ENCODE measurements at places on chromosomes 11 and 22.
A peak's percentile ranks its signal among the peaks of the same experiment; 100 is the strongest.

DNA sequence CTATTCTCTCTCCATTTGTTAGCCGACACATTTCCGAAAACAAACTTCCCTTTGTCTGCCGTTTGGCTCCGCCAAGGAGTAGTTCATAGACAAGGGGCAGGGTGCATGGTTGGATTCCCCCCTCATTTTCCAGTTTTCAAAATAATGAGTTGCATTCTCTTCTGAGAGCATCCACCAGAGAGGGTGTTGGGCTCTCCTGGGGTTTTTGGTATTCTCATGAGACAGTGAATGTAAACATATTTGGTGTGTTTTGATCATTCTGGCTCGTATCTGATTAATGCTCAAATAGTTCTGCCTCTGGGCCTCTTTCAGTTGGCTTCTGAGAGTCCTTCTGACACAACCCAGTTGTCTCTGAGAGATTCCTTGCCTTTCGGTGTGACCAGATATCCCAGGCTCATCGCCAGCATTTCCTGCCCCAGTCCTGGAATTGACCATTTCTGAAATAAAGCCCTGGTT lies 21.7 kb downstream of the GRAMD4 start:
- DNase-seq: no peak

GRCh38 chr11:11931461-11932055 lies 76.9 kb downstream of the DKK3 start:
- DNase-seq: no peak

DNA sequence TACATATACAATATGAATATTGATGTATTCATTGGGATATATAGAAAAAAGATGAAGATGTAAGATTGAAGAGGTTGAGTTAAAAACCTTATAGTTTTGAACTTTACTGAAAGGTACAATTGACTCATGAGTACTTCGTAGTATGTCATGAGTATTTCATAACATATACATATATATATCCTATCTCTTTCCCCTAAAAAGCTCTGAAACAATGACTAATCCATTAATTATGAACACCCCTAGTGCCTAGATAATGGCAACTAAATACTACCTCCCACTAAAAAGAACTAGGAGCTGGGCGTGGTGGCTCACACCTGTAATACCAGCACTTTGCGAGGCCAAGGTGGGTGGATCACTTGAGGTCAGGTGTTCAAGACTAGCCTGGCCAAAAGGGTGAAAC lies 31.5 kb downstream of the SLC35F2 start:
- DNase-seq: no peak

- no peak for DNase-seq
Measured at GRCh38 chr11:32586576-32587190, 3.1 kb downstream of the EIF3M start.

DNA sequence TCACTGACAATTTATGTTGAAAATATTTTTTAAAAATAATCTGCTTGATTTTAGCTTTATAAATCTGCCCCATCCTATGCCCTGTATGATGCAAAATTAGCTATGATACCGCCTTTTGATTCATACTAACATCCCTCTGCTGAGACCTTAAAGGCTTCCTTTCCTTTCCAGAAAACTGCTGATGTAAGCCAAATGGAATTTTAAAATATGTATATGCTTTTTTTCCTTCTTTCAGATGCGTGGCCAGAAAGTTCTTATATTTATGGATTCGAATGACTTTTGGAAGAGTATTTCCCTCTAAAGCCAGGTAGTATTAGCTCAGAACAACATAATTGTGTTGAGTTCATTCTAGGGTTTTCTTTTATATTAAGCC lies 34.5 kb downstream of the SFI1 start:
- DNase-seq: no peak

DNA sequence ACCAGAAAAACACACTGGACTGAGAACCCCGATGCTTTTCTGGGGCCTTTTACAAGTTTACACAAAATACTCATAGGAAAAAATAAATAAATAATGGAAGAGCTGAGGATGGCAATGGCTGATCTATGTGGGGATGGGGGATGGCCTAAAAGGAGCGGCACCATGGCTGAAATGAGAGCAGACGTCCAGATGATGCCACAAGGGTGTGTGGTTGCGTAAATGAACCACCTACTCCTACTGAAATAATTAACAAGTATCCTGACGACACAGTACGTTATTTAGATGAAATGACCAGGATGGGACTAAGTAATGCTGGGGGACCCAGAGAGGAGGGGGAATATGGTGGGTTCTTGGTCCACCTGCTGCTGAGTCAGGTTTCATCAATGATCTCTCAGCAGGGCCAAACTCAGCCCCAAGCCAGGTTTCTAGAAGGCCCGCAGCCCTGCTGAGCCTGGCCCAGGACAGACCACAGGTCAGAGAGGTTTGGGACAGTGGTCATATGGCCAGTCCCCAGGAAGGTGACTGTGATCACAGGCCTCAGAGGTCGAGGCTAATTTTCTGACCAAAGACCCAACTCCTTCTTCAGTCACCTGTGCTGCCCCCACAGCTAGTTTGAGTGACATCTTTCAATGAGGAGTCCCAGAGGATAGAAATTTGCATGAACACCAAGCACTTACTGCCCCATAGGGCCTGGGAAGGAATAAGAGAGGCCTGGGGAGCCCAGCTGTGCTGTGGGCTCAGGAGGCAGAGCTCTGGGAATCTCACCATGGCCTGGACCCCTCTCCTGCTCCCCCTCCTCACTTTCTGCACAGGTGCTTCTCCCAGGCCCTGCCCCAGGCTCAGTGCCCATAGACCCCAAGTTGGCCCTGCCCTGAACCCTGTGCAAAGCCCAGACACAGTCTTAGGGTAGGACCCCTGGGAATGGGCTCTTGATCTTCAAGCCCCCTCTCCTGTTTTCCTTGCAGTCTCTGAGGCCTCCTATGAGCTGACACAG lies 76.3 kb upstream of the IGLL5 start:
- no peak for DNase-seq

GRCh38 chr22:46520880-46521279 lies 16.5 kb downstream of the CELSR1 start:
- no peak for DNase-seq

DNA sequence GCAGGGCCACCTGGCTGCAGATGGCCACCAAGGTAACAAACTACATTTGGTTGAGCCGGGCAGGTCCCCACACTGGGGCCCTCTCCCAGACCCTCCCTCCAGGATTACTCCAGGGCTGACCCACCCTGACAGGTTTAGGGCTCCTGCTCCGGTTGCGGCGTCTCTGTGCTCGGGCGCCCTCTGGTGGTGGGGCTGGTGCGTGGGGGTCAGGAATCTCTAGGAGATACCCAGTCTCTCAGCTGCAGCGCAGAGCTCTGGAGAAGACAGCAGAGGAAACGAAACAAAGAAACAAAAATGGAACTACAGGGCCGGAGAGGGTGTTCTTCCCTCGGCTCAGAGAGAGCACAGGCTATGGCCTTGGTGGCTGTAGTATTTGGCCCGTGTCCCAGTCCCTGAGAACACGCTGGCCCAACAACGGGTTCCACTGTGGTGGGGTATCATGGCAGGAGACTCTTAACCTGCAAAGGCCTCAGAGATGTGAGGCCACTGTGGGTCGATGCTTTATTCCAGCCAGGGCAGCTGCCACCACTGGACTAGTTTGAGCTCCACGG lies 2.4 kb downstream of the C11orf96 start:
- DNase-seq: peak; percentile 95

GRCh38 chr11:112886434-112887370 lies 74.5 kb upstream of the NCAM1 start:
- no peak for DNase-seq

GRCh38 chr11:65719871-65720210 lies 757 bp downstream of the RNASEH2C start:
- peak; percentile 55 for DNase-seq

DNA sequence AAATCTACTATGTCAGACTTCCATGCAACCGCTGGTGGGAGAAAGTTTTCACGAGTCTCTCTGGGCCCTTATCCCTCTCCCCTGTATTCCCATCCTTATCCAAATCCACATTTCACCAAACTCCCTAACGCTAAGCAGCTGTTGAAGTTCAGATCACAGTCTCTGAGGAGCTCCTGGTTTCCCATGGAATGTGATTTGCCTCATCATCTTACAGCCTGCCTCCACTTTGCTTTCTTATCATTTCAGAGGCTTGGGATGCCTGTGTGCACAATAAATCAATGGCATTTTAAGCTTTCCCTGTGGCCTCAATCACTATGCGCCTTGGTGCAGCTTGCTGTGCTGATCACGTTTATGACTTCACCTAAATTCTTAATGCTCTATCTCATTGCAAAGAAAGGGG lies 352.4 kb upstream of the FAT3 start:
- DNase-seq: no peak

GRCh38 chr22:37633089-37633624 lies 6.3 kb upstream of the SH3BP1 start:
- DNase-seq: no peak

DNA sequence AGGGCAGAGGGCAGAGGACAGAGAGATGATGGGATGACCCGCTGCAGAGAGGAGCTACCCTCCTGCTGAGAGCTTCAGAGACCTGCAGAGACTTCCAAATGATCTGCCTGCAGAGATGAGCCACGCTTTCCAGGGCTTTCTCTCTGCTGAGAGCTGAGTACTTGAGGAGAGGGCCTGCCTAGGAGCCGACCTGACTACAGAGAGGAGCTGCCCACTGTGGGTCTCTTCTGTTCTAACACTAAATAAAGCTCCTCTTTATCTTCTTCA lies 45.9 kb upstream of the SC5D start:
- DNase-seq: no peak

GRCh38 chr22:19932367-19933206 lies 9.0 kb upstream of the COMT start:
- peak; percentile 67 for DNase-seq

- no peak for DNase-seq
Measured at GRCh38 chr11:20443596-20443995, 56.1 kb downstream of the PRMT3 start.

GRCh38 chr22:23498811-23499798 lies 81.0 kb downstream of the IGLL1 start:
- DNase-seq: peak; percentile 55

DNA sequence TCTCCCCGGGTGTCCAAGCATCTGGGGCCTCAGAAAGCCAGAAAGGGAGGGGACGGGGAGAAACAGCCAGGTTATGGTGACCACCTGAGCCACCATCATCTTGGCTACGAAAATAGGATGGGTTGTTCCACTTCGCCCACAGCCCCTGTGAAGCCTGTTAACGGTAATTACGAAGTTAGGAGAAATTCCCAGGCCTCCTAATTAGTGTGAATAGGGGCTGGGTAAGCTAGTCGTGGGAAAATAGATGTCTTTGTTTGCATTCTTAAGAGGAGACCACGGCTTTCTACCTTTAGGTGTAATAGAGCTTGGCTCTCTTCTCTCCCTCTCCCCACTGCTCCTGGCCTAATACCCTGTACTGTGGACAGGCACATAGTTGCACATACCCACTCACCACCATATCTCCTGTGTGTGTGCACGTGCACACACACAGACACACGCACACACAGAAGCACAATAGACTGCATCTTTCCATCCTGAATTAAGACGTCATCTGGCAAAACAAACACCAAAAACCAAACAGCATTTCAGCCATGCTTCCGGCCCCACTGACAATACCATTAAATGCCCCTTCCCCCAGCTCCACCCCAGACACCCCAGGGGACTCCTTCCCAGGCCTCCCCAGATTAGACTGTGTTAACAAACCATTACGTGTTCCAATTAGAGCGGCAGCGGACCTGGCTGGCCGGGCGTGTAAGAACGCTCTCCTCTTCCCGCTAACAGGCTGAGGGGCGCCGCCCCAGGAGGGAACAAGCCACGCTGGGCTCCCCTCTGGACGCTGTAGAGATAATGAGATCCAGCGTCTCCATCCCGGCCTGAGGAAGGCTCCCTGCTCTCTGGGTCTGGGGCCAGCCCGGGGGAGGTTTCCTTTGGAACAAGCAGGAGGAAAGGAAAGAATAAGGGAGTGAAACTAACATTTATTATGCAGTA lies 72.8 kb downstream of the TP53I11 start:
- no peak for DNase-seq

GRCh38 chr11:28400331-28401100 lies 292.3 kb downstream of the METTL15 start:
- DNase-seq: no peak

DNA sequence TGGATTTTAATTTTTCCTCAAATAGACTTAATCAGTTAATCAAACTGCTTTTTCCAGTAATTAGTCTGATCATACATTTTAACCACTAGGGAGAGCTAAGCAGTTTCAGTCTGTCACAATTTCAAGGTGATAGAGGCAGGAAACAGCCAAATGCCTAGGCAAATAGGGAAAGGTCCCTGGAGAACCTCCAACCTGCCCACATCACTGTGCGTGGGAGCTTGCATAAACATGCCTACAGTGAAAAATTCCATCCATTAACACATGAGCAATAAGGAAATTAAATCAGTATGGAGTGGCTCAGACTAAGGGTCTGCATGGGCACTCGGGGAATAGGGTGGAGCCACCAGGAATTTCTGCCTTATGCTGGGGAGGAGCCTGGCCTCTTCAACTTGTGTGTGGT lies 74.6 kb downstream of the AASDHPPT start:
- no peak for DNase-seq

- no peak for DNase-seq
Measured at GRCh38 chr11:67698247-67698646, 23.8 kb upstream of the ALDH3B2 start.

DNA sequence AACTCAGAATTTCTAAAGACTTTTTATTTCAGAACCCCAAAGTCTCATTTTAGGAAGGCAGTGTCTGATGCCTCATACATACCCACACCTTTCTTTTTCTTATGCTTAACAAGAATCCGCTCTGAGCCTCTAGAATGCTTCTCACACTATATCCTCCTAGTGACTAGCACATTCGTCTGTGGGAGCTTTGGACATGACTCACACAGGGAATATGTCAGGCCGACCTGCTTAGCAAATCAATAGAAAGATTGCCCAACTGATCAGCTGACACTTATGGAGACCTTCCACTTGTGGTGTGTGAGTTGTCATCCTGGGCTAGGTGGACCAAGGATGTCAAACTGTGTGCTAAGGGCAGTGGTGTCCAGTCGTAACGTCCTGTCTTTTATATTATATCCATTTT lies 129.9 kb upstream of the TTC12 start:
- DNase-seq: no peak

GRCh38 chr22:36961626-36962025 lies 48.2 kb downstream of the CSF2RB start:
- no peak for DNase-seq

DNA sequence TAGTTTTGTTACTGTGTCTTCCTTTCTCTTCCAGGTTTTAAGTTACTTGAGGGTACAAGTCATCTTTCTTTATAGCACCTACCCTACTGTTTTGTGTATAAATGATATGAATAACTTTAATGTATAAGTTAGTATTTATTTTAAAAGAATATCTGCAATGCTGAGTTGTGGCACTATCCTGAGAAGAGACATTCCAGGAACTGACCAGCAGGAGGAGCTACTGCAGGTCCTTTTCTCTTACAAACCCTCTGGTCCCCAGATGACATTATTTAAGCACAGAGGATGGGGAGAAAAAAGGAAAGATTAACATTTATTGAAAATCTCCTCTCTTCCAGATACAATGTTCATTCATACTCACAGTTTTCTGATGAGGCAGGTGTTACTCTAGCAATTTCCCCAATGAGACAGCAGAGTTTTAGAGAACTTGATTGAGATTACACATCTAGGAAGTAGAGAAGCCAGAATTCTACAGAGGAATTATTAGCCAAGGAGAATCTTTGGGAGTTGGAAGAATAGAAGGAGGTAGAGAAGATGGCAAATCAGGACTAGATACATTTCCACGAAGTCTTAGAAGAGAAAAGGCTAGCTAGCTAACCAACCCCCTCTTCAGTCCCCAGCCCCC lies 541.2 kb upstream of the API5 start:
- DNase-seq: no peak

- peak; percentile 43 for DNase-seq
Measured at GRCh38 chr11:75427181-75427580, 5.8 kb downstream of the KLHL35 start.

Data from aorta (tissue), 5 donors.